Smooth muscle cell of trachea (primary cell): ENCODE measurements at places on chromosomes 7 and 10. TPM values are rescaled to one million over a fixed set of nuclear protein-coding genes. Genes with fewer than 3 reads are reported as not detected.

PRLHR gene
- not detected in 2 replicates for total RNA-seq

MMD2 gene
- total RNA-seq, result not detected in 2 replicates

FAM13C gene
- total RNA-seq, result 2.5 and 3.3 TPM in 2 replicates

DYNC1I1 gene
- total RNA-seq, result 0.66 and 1.9 TPM in 2 replicates

CALCR gene
- total RNA-seq, result not detected in 2 replicates

MAGI2 gene
- total RNA-seq, result 16.2 and 33.2 TPM in 2 replicates

ITPRID1 gene
- not detected in 2 replicates for total RNA-seq

HOXA9 gene
- 0.15 TPM in 1 of 2 replicates, not detected in the other for total RNA-seq

MINDY4 gene
- total RNA-seq, result 8.6 and 9.8 TPM in 2 replicates

UFSP1 gene
- total RNA-seq, result 3.9 and 10.4 TPM in 2 replicates

SKIDA1 gene
- total RNA-seq, result 0.73 and 0.99 TPM in 2 replicates

STN1 gene
- total RNA-seq, result 46.3 and 55.4 TPM in 2 replicates

CD36 gene
- 2.5 and 10.1 TPM in 2 replicates for total RNA-seq

PON3 gene
- not detected in 2 replicates for total RNA-seq

KNDC1 gene
- 0.73 and 2.3 TPM in 2 replicates for total RNA-seq

AOAH gene
- not detected in 2 replicates for total RNA-seq

SPDYE11 gene
- total RNA-seq, result under 0.01 TPM in 1 of 2 replicates, not detected in the other

RBM33 gene
- 25.0 and 33.5 TPM in 2 replicates for total RNA-seq

SPDYE5 gene
- total RNA-seq, result not detected in 2 replicates

C7orf57 gene
- total RNA-seq, result not detected in 2 replicates

FOXP2 gene
- 10.9 and 11.9 TPM in 2 replicates for total RNA-seq

EN2 gene
- total RNA-seq, result not detected in 2 replicates

STMP1 gene
- 12.1 and 26.5 TPM in 2 replicates for total RNA-seq

GATA3 gene
- total RNA-seq, result not detected in 2 replicates

AP4M1 gene
- total RNA-seq, result 33.2 and 53.1 TPM in 2 replicates

AEBP1 gene
- 132 and 145 TPM in 2 replicates for total RNA-seq

ERVW-1 gene
- not detected in 2 replicates for total RNA-seq

HSPA14 gene
- 9.8 and 23.9 TPM in 2 replicates for total RNA-seq

ASZ1 gene
- not detected in 2 replicates for total RNA-seq

GIMAP7 gene
- total RNA-seq, result 0.15 TPM in 1 of 2 replicates, not detected in the other

EPDR1 gene
- total RNA-seq, result 19.5 and 66.8 TPM in 2 replicates

VWA2 gene
- total RNA-seq, result 0.58 and 0.83 TPM in 2 replicates

STAG3 gene
- 0.66 and 1.6 TPM in 2 replicates for total RNA-seq

MCM10 gene
- total RNA-seq, result 0.99 and 6.0 TPM in 2 replicates

HNRNPH3 gene
- total RNA-seq, result 19.0 and 33.7 TPM in 2 replicates

RTKN2 gene
- 0.33 and 1.3 TPM in 2 replicates for total RNA-seq

NSMCE4A gene
- 18.0 and 38.4 TPM in 2 replicates for total RNA-seq

ACSM6 gene
- total RNA-seq, result not detected in 2 replicates

PRKAG2 gene
- 10.5 and 13.9 TPM in 2 replicates for total RNA-seq

CYP2C19 gene
- total RNA-seq, result not detected in 2 replicates

PCLO gene
- total RNA-seq, result under 0.01 and 0.33 TPM in 2 replicates

OR6B1 gene
- not detected in 2 replicates for total RNA-seq

PTPN20 gene
- 0.33 and 0.73 TPM in 2 replicates for total RNA-seq

MLLT10 gene
- 52.9 and 53.3 TPM in 2 replicates for total RNA-seq

ADAM22 gene
- 1.0 and 1.5 TPM in 2 replicates for total RNA-seq

TNRC18 gene
- 67.3 and 83.3 TPM in 2 replicates for total RNA-seq

EGR2 gene
- 0.15 and 0.33 TPM in 2 replicates for total RNA-seq

ELFN1 gene
- total RNA-seq, result 1.7 and 7.6 TPM in 2 replicates

WDFY4 gene
- total RNA-seq, result under 0.01 TPM in 1 of 2 replicates, not detected in the other

NPC1L1 gene
- total RNA-seq, result 0.15 and 0.17 TPM in 2 replicates

RARRES2 gene
- total RNA-seq, result 0.73 and 20.7 TPM in 2 replicates

SLC13A1 gene
- not detected in 2 replicates for total RNA-seq
